Breast epithelium (tissue), 4 donors: ENCODE measurements at places on chromosomes 3 and 15. TPM values are rescaled to one million over a fixed set of nuclear protein-coding genes. Genes with fewer than 3 reads are reported as not detected.

GRCh38 chr3:112777811-112778210 is 68.9 kb downstream of the CD200R1L start:
- no peak for DNase-seq

The CYP1A2 gene
- not detected for total RNA-seq

DNA sequence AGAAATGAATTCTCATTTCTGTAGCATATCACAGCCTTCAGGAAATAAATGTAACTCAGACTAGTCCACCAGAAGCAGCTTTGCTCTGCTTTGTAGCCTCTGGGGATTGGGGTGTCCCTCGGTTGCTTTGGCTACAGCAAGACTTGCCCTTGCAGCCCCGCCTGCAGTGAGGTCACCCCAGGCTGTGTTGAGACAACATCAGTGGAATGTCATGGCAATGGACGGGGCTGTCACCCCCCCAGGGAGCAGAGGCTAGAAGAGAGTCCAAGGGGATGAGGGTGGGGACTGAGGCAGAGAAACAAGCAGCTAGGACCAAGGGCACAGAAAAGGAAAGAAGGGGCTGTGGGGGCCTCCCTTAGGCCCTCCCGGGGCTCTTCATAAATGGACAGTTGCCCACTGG is 854 bp downstream of the CLEC3B start:
- no peak for DNase-seq

GRCh38 chr3:69604735-69605450 is 134.4 kb upstream of the MITF start:
- no peak for DNase-seq

- no peak for DNase-seq
These were observed 23.0 kb downstream of the TKT start for GRCh38 chr3:53232641-53233377.

The IL16 gene
- 40.5 TPM for total RNA-seq

GRCh38 chr15:56960116-56960515 is 41.7 kb downstream of the TCF12 start:
- no peak for DNase-seq

The TMC3 gene
- total RNA-seq, result 0.15 TPM

The TCAIM gene
- total RNA-seq, result 19.7 TPM

DNA sequence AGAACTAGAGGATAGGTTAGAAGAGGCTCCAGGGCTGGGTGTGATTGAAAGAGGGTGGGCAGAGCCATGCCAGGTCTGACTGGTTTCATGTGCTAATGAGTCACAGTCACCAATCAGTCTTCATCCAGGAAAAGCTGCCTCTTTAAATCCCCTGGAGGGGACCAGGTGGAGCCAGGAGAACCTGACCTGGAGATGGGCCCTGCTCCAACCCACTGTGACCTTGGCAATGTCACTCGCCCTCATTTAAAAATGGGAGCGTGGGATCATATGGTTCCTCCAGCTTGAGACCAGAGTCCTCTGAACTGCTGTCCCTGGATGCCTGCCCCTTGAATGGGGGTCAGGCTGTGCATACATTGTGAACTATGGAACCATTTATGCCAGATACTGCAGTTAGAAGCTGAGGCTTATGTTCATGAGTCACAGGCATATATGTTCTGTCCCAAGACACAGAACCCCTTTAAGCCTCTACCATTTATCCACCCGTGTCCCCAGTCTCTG is 23.0 kb downstream of the HES1 start:
- peak; percentile 74 for DNase-seq

GRCh38 chr3:42733501-42734262 is 31.1 kb upstream of the HHATL start:
- peak; percentile 12 for DNase-seq

DNA sequence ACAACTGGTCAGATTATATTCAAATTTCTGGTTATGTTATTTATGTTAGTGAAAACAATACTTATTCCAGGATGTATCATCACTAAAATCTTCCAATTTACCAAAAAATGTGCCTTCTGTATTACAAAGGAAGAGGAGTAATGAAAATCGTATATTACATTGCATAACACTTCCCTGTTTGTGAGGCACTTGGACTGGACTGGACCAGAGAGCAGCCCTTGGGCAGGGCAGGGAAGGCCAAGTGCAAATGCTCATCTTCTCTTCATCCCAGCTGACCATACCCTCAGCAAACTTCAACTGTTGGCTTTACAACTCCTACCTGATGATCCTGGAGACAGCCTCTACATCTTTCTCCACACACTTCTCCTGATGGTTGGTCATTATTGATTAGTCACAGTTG is 285.7 kb upstream of the MME start:
- DNase-seq, result no peak

GRCh38 chr15:98626153-98626552 is 22.2 kb upstream of the IGF1R start:
- no peak for DNase-seq

- DNase-seq, result peak; percentile 64
These were observed 12.6 kb upstream of the LMAN1L start for GRCh38 chr15:74799856-74800558.

GRCh38 chr15:88897142-88897455 is 1.8 kb upstream of the HAPLN3 start:
- DNase-seq, result no peak

The GALNT15 gene
- 68.5 TPM for total RNA-seq

DNA sequence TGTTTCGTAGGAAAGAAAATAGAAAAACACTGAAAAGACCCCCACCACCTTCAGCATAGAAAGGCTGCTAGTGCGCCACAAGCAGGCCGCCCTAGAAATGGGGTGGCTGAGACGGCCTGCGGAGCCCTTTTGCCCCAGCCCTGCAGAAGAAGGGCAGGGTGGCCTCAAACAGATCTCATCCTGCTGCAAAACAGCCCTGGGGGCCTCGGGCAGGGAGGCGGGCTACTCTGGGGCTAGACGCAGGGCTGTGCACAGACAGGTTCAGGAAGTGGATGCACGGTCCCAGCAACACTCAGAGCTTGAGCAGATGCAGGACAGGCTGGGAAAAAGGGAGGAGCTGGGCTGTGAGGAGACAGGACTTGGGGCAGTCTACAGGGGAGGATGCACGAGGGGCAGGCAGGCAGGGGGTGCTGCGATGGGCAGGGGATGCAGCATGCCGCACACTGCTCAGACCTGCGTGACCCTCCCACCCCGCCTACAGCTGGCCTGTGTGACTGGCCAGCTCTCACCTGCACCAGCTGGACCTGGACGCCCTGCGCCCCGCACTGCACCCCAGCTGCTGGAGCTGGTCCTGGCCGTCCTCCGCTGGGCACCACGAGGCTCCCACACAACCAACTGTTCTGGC is 34.3 kb downstream of the ZXDC start:
- no peak for DNase-seq

DNA sequence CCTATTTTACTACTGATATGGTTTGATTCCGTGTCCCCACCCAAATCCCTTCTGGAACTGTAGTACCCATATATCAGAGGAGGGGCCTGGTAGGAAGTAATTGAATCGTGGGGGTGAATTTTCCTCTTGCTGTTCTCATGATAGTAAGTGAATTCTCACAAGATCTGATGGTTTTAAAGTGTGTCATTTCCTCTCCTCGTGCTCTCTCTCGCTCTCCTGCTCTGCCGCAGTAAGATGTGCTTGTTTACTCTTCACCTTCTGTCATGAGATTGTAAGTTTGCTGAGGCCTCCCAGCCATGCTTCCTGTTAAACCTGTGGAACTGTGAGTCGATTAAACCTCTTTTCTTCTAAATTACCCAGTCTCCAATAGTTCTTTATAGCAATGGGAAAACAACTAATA is 81.2 kb upstream of the ZBTB20 start:
- DNase-seq, result no peak

- DNase-seq, result no peak
These were observed 126.1 kb downstream of the AQP9 start for GRCh38 chr15:58264053-58264971.

- DNase-seq, result no peak
These were observed 24.1 kb downstream of the CX3CR1 start for GRCh38 chr3:39255503-39256325.

The SEMA3G gene
- total RNA-seq, result 12.3 TPM

GRCh38 chr3:61541694-61542093 is 19.7 kb upstream of the PTPRG start:
- DNase-seq, result no peak

- DNase-seq, result no peak
These were observed 21.9 kb downstream of the OSTN start for GRCh38 chr3:191220908-191221307.

DNA sequence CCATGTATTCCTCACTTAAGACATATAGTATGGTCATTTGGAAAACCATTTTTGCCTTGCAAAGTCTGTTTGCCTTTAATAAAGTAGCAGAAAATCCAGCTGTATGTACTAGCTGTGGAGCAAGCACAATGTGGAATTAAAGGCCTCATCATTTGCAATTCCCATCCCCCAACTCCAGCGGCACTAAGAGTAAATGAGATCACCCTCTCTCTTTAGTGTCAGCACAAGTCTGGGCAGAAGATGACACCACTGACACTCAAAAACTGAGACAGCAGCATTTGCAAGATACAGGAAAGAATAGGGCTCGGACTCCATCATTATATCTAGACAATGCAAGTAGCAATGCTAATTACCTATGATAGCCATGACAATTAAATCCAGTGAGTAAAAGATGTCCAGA is 24.7 kb upstream of the DYNC1LI1 start:
- DNase-seq, result no peak

The TMEM212 gene
- not detected for total RNA-seq

The GABRA5 gene
- total RNA-seq, result not detected

The PLXNA1 gene
- 25.9 TPM for total RNA-seq

GRCh38 chr3:177106594-177106993 is 90.7 kb downstream of the TBL1XR1 start:
- DNase-seq, result no peak

- DNase-seq, result peak; percentile 38
These were observed 672 bp upstream of the KY start for GRCh38 chr3:134651347-134652041.

The RAD51 gene
- not detected for total RNA-seq

GRCh38 chr15:70826634-70827033 is 27.3 kb downstream of the LARP6 start:
- no peak for DNase-seq

The GOLGA6B gene
- total RNA-seq, result not detected

The DZIP3 gene
- total RNA-seq, result 9.8 TPM

DNA sequence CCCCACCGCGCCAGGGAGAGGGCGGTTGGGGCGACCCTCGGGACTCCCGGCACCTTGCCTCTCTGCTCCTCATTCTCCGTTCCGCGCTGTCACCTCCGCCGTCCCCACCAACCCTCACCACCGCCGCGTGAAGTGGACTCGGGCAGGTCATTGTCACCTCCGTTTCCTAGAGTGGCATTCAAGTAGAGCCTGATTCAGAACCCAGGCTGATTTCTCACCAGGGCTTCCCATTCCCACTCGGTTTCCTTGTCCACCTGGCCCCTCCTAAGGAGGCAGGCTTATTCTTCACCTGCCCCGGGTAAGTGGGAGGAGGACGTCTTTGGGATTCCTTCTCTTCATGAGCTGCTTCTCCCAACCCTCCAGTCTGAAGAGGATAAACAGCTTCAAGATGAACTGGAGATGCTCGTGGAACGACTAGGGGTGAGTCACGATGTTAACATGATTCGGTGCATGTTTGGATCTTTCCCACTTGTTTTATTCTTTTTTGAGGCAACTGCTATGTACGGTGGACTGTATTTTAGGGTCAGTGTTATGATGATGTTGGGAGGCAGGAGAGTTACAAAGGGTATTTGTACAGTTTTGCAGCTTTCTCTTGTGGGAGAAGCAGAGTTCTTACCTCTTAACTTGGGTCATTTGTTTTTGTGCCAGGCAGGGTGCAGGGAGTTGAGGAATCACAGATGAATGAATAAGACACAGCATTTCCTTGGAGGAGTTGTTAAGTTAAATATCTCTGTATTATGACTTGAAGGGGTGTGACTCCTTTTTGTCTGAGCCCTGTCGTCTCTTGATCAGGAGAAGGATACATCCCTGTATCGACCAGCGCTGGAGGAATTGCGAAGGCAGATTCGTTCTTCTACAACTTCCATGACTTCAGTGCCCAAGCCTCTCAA is 692 bp downstream of the PSMD2 start:
- no peak for DNase-seq

GRCh38 chr15:55245059-55245458 is 44.6 kb downstream of the RAB27A start:
- no peak for DNase-seq

DNA sequence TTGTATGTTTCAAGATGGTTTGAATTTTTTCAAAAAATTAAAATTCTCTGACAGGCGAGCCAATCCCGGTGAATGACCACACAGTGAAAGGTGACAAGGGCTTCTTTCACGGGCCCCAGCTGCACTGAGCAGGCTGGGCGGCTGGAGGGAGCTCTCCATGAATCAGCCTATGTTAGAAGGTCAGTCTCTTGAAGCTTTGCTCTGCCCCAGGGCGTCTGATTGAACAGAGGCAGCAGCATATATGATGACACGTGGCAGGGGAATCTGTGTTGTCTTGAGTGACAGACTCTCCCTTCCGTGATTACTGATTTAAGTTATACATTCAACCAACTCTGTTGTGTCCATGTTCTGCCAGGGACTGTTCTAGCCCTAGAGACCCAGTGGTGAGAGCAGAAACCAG is 51.5 kb downstream of the ISG20 start:
- no peak for DNase-seq

DNA sequence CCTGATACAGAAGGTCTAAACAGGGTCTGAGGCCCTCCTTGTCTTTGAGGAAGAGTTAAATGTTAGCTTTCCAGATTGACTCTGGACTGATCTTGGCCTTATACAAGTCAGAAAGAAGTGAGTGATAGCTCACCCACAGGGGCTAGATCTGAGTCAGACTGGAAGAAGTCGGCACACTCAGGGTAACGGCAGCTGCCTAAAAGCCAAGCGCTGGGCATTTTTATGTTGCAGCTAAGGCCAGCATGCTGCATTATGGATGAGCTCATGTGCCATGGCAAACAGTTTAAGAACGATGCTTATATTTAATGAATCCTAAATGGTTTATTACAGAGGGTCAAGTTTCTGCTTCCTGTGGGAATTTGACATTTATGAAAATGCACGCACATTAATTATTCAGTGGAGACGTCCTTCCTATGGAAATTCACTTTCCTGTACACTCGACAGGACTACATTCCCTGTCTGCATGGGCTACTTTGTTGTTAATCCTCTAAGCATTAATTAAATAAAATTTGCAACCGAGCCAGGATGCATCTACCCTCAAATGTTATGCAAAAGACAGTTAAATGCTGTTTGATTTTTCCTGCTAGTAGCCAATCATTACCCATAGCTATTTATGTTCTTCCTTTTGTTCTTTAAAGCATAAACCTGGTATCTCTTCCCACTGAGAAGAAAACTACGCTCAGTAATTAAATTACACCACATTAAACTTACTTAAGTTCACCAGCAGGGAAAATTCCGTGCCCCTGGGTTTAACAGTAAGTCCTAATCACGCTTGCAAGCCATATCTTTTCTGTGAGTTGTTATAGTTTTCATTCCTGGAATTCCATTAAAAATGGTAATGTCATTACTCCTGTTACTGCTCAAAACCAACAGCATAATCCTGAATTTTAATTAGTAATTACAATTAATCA is 762.7 kb upstream of the CFAP20DC start:
- DNase-seq, result no peak

The CORO2B gene
- 11.2 TPM for total RNA-seq

DNA sequence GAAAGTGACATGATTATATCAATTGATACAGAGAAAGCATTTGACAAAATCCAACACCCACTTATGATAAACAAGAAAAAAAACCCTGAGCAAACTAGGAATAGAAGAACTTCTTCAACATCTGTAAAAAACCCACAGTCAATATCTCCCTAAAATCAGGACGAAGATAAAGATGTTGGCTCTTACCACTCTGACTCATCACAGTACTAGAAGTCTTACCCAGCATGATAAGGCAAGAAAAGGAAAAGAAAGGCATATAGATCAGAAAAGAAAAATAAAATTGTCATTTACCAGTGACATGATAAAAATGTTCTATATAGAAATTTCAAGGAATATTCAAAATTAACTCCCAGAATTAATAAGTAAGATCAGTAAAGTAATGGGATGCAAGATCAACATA is 7.2 kb upstream of the FBXW12 start:
- no peak for DNase-seq
